ENCODE measurements at places on chromosomes 2 and 18.

- peak; percentile 84 for DNase-seq
Measured at GRCh38 chr2:203685081-203685621, 21.3 kb upstream of the CD28 start.

GRCh38 chr2:20632446-20632990 is 18.4 kb downstream of the HS1BP3 start:
- DNase-seq, result no peak

GRCh38 chr2:206477296-206477695 is 34.0 kb downstream of the ADAM23 start:
- no peak for DNase-seq

GRCh38 chr2:3102081-3102921 is 275.3 kb downstream of the EIPR1 start:
- DNase-seq, result no peak
